Breast epithelium (tissue), 4 donors: ENCODE measurements at places on chromosomes 16 and 17. TPM values are rescaled to one million over a fixed set of nuclear protein-coding genes. Genes with fewer than 3 reads are reported as not detected.

DNA sequence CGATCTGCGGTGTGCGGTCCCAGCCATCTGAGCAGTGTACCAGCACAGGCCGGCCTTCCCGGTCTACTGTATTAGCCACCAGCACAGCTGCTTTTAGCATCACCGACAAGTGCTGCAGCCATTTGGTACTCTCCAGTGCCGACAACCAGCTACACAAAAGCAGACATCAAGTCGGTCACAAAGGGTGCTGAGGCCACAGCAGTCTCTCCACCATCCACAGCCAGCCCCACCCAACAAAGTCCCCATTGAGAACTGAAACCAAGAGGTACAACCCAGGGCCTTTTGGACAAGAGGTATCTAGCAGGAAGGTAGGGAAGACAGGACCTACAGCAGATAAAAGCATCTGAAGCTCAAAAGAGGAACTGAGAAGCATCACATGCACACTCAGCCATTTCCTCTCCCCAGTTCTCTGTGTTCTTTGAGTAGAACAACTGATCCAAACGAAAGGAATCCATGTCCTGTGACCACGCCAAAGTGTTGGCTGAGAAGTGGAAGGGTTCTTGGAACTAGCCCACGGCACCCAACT is 9.5 kb downstream of the MTMR4 start:
- H3K27ac ChIP-seq, result no peak overlapping the region
- H3K27me3 ChIP-seq, result no peaks in the 10 kb centered on the region
- DNase-seq, result no peak
- no peak overlapping the region for H3K4me3 ChIP-seq
- peaks cover 16% of the 10 kb centered on the region for H3K36me3 ChIP-seq

GRCh38 chr16:85041219-85042166 is 13.9 kb downstream of the KIAA0513 start:
- H3K4me3 ChIP-seq, result no peak overlapping the region
- no peaks in the 10 kb centered on the region for H3K4me1 ChIP-seq
- no peak for DNase-seq
- H3K27me3 ChIP-seq, result no peaks in the 10 kb centered on the region

DNA sequence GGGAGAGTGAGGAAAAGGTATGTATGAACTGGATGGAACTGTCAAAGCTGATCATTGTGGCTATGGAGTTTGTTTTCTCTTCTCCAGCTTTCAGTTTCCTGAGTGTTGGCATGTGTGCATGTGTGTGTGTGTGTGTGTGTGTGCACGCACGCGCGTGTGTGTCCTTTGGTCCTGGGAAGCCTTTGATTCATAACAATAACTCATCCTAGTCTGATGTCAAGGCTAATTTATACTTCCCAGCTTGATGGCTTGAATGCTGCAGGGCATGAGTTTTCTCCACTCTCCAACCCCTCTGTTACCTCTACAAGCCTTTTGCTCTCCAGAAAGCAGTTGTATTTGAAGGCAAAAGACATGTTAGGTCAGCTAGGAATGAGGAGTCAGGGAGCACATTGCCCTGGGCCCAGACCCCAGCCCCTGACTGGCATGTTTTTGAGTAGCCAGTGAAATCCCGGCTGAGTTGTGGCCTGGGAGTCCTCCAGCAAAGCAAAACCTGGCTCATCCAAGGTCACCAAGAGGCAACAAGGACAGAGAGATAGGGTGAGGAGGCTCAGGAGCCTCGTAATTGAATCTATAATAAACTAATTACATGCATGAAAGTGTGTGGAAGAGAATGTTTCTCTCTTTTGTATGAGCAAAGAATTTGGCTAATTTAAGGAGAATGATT is 8.9 kb upstream of the CDC42EP4 start:
- no peaks in the 10 kb centered on the region for H3K27me3 ChIP-seq
- H3K4me1 ChIP-seq, result no peaks in the 10 kb centered on the region
- H3K4me3 ChIP-seq, result no peak overlapping the region
- H3K27ac ChIP-seq, result no peak overlapping the region
- no peaks in the 10 kb centered on the region for H3K36me3 ChIP-seq

GRCh38 chr16:73775841-73776388 is 520.7 kb upstream of the PSMD7 start:
- no peaks in the 10 kb centered on the region for H3K4me1 ChIP-seq
- H3K27me3 ChIP-seq, result no peaks in the 10 kb centered on the region
- H3K27ac ChIP-seq, result no peak overlapping the region
- no peak for DNase-seq
- H3K36me3 ChIP-seq, result no peaks in the 10 kb centered on the region

DNA sequence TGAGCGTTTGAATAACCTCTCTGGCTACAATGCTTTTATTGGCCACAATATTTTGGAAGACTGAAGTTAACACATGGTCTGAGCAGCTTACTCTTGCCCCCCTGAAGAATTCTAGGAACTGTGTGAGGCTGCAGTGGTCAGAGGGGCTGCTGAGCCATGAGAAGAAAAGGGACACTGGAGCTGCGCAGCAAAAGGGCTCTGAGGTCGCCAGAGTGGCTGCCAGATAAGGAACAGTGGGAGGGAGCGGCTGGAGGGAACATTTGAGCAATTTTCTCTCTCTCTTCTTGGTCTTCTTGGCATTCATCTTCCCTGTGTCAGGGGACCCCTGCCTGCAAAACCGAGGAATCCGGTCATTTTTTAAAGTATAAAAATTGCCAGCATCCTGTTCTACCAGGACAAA is 66.1 kb downstream of the CPPED1 start:
- DNase-seq, result no peak
- H3K27me3 ChIP-seq, result no peaks in the 10 kb centered on the region
- H3K27ac ChIP-seq, result no peak overlapping the region
- H3K4me1 ChIP-seq, result no peaks in the 10 kb centered on the region
- no peaks in the 10 kb centered on the region for H3K36me3 ChIP-seq

DNA sequence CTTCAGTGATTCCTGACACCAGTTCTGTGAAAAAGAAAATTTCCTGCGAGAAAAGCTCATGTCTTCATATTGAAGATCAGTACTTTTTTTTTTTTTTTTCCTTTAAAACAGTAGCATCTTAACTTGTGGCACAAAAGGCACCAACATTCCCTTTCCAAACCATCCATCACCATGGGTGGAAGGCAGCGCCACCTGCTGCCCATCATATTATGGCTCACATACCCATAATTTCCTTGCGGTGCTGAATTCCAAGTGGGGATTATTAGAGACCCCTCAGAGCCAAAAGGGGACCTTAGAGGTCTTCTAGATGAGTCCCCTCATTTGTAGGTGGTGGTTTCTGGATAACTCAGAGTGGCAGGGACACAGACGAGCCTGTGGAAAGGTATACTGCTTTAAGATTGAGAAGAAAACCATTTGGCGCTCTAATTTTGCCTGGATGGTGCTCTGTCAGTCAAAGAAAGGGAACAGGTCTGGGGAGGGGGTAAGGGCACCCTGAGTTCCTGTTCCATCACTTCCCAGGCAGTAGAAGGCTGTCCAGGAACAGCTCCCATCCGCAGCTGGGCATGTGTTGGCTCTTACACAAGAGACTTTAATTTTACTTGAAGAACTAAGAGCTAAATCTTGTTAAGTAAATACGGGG is 7.9 kb upstream of the SOST start:
- peaks cover 9% of the 10 kb centered on the region for H3K36me3 ChIP-seq
- H3K27me3 ChIP-seq, result no peaks in the 10 kb centered on the region
- DNase-seq, result no peak
- H3K4me3 ChIP-seq, result no peak overlapping the region
- no peaks in the 10 kb centered on the region for H3K4me1 ChIP-seq

- no peak overlapping the region for H3K4me3 ChIP-seq
- no peak for DNase-seq
- H3K27ac ChIP-seq, result no peak overlapping the region
- H3K36me3 ChIP-seq, result no peaks in the 10 kb centered on the region
These were observed 214.9 kb downstream of the CEP112 start for GRCh38 chr17:65977041-65977440.

- H3K4me3 ChIP-seq, result no peak overlapping the region
- DNase-seq, result no peak
- H3K27me3 ChIP-seq, result no peaks in the 10 kb centered on the region
- no peaks in the 10 kb centered on the region for H3K4me1 ChIP-seq
- H3K36me3 ChIP-seq, result no peaks in the 10 kb centered on the region
These were observed 11.6 kb downstream of the STH start for GRCh38 chr17:46010597-46011186.

GRCh38 chr16:65832679-65833078 is 533.8 kb upstream of the CDH5 start:
- no peaks in the 10 kb centered on the region for H3K27me3 ChIP-seq
- no peak overlapping the region for H3K27ac ChIP-seq
- DNase-seq, result no peak
- H3K36me3 ChIP-seq, result no peaks in the 10 kb centered on the region
- H3K4me1 ChIP-seq, result no peaks in the 10 kb centered on the region
- no peak overlapping the region for H3K4me3 ChIP-seq

- H3K4me1 ChIP-seq, result no peaks in the 10 kb centered on the region
- H3K4me3 ChIP-seq, result peak overlapping the region; percentile 55
- H3K27ac ChIP-seq, result peak overlapping the region; percentile 69
- DNase-seq, result no peak
These were observed 24.6 kb upstream of the FAAP100 start for GRCh38 chr17:81576621-81577277.

GRCh38 chr16:57684626-57685358 is 9.8 kb upstream of the DRC7 start:
- H3K27me3 ChIP-seq, result no peaks in the 10 kb centered on the region
- no peaks in the 10 kb centered on the region for H3K4me1 ChIP-seq
- H3K27ac ChIP-seq, result no peak overlapping the region
- H3K36me3 ChIP-seq, result no peaks in the 10 kb centered on the region
- no peak for DNase-seq

DNA sequence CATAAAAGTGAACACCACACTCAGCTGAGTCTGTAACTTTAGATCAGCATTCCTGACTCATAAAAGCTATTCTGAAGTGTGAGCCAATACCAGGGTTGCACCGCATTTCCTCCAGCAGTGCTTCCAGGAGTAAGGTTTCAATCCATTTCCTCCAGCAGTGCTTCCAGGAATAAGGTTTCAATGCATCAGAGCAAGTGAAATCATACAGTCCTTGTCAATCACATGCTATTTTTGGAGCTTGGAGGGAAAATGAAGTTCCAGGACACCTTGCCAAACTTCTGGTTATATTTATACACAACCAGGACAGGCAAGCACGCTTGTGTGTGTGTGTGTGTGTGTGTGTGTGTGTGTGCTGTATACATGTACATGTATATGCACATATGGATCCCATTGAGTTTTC is 327.6 kb downstream of the GRIN2A start:
- H3K36me3 ChIP-seq, result no peaks in the 10 kb centered on the region
- no peaks in the 10 kb centered on the region for H3K4me1 ChIP-seq
- H3K27me3 ChIP-seq, result no peaks in the 10 kb centered on the region

GRCh38 chr17:28480799-28481571 is 7.5 kb downstream of the SLC13A2 start:
- DNase-seq, result no peak
- H3K36me3 ChIP-seq, result no peaks in the 10 kb centered on the region
- no peaks in the 10 kb centered on the region for H3K4me1 ChIP-seq
- H3K27me3 ChIP-seq, result no peaks in the 10 kb centered on the region

- H3K36me3 ChIP-seq, result no peaks in the 10 kb centered on the region
- peak overlapping the region; percentile 85 for H3K27ac ChIP-seq
- H3K4me1 ChIP-seq, result peaks cover 7% of the 10 kb centered on the region
- peak overlapping the region; percentile 92 for H3K4me3 ChIP-seq
These were observed 988 bp downstream of the CIAO3 start for GRCh38 chr16:739560-740458.

GRCh38 chr17:60318326-60318725 is 73.6 kb downstream of the USP32 start:
- H3K36me3 ChIP-seq, result no peaks in the 10 kb centered on the region
- no peaks in the 10 kb centered on the region for H3K4me1 ChIP-seq
- H3K4me3 ChIP-seq, result no peak overlapping the region
- no peak overlapping the region for H3K27ac ChIP-seq
- no peaks in the 10 kb centered on the region for H3K27me3 ChIP-seq
- no peak for DNase-seq

DNA sequence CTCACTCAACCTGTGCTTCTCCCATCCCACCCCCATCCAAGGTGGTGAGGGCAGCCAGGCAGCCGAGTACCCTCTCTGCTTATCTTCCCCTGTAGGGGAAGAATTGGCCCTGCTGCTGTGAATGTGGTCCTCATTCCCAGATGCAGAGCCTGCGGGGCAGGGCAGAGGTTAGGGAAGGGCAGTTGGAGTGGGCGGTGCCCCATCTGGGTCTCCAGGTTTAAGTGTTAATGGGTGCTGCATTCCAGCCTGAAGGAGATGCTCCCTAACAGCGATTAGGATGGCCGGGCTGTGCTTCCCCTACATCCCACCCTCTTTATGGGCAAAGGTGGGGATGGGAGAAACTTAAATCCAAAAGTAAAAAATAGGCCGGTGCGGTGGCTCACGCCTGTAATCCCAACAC is 12.1 kb downstream of the TMEM95 start:
- H3K4me1 ChIP-seq, result no peaks in the 10 kb centered on the region
- H3K36me3 ChIP-seq, result no peaks in the 10 kb centered on the region
- no peak overlapping the region for H3K27ac ChIP-seq
- no peak for DNase-seq

- no peak overlapping the region for H3K4me3 ChIP-seq
- no peak for DNase-seq
- no peaks in the 10 kb centered on the region for H3K36me3 ChIP-seq
- no peak overlapping the region for H3K27ac ChIP-seq
- no peaks in the 10 kb centered on the region for H3K27me3 ChIP-seq
These were observed 64.6 kb downstream of the WWOX start for GRCh38 chr16:78163772-78164670.

DNA sequence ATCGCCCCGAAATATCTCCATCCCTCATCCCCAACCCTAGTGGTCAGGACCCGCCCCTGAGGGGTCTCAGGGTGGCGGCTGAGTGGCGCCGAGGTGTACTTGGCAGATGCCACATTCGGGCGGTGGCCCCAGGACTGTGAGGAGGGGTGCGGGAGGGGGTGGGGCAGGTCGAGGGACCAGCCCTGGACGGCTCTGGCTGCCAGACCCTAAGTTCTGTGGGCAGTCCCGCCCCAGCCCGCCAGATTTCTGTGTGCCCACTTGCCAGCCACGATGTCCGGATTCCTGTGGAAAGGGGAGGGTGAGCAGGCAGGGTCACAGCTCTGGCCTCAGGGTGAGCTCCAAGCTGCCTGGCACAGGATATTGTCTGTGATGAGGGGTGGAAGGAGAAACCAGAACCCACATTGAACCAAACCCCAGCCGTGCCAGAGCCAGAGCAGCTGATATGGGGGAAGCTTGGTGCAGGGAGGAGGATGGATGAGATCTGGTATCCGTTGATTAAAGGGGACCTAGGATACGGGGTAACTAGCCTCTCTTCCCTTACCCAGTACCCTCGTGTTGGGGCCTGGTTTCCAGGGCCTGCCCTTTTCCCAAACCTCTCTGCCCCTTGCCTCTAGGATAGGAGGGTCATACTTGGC is 1.1 kb upstream of the CHAD start:
- peak overlapping the region; percentile 68 for H3K27ac ChIP-seq
- H3K4me3 ChIP-seq, result peak overlapping the region; percentile 53
- no peaks in the 10 kb centered on the region for H3K27me3 ChIP-seq
- peaks cover 6% of the 10 kb centered on the region for H3K4me1 ChIP-seq

- no peaks in the 10 kb centered on the region for H3K36me3 ChIP-seq
- DNase-seq, result no peak
- H3K27ac ChIP-seq, result peak overlapping the region; percentile 45
- no peak overlapping the region for H3K4me3 ChIP-seq
- H3K4me1 ChIP-seq, result no peaks in the 10 kb centered on the region
These were observed 16.5 kb upstream of the AKTIP start for GRCh38 chr16:53519417-53520091.

Gene CCL16
- not detected for total RNA-seq

Gene MEIOB
- total RNA-seq, result not detected

Gene SEC14L5
- 0.33 TPM for total RNA-seq

Gene MOSMO
- 19.7 TPM for total RNA-seq

Gene APPBP2
- 30.2 TPM for total RNA-seq

Gene ASGR1
- total RNA-seq, result 1.0 TPM

Gene SREBF1
- 39.0 TPM for total RNA-seq

Gene SPECC1
- total RNA-seq, result 36.4 TPM

Gene PRDM7
- total RNA-seq, result not detected

Gene OVCA2
- total RNA-seq, result 35.4 TPM

Gene GLYR1
- total RNA-seq, result 58.1 TPM

Gene CRHR1
- total RNA-seq, result not detected

Gene RHBDF1
- 43.3 TPM for total RNA-seq

Gene CDH8
- total RNA-seq, result 0.15 TPM

Gene OR4D1
- total RNA-seq, result not detected
